Activated CD8-positive, alpha-beta T cell treated with anti-CD3 and anti-CD28 coated beads for 36 hours (primary cell): ENCODE measurements at places on chromosomes 2 and 18. TPM values are rescaled to one million over a fixed set of nuclear protein-coding genes. Genes with fewer than 3 reads are reported as not detected.
A peak's percentile ranks its signal among the peaks of the same experiment; 100 is the strongest.

- H3K4me3 ChIP-seq: peak overlapping the region; percentile 84
- peak; percentile 80 for DNase-seq
- H3K27ac ChIP-seq: peak overlapping the region; percentile 88
- no peaks in the 10 kb centered on the region for H3K27me3 ChIP-seq
- peaks cover 39% of the 10 kb centered on the region for H3K4me1 ChIP-seq
Observed at GRCh38 chr2:37672104-37672869, 845 bp upstream of the CDC42EP3 start.

DNA sequence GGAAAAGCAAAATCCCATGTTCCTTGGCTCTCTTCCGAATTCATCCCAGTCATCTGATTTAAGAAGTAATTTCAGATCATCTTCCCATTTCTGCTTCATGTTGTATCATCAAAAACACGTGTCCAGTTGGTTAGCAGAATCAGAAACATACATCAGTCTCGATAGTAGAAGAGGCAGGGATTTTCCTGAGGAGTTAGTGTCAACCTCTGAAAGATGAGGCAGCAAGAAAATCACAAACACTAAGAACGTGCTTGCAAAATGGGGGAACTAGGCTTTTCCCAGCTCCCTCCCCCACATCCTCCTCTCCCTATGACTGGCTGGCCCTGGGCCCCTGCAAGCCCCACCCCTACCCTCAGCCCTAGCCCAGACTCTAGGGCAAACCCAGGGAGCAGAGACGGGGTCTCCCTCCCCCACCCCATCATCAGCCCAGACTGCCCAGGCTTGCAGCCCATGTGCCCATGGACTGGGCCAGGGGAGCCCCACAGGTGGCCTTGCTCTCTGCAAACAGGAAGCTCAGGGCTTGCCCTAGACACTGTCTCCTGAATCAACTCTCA is 161.0 kb upstream of the ID2 start:
- H3K27ac ChIP-seq: peak overlapping the region; percentile 13
- peak; percentile 35 for DNase-seq
- peaks cover 1% of the 10 kb centered on the region for H3K36me3 ChIP-seq

DNA sequence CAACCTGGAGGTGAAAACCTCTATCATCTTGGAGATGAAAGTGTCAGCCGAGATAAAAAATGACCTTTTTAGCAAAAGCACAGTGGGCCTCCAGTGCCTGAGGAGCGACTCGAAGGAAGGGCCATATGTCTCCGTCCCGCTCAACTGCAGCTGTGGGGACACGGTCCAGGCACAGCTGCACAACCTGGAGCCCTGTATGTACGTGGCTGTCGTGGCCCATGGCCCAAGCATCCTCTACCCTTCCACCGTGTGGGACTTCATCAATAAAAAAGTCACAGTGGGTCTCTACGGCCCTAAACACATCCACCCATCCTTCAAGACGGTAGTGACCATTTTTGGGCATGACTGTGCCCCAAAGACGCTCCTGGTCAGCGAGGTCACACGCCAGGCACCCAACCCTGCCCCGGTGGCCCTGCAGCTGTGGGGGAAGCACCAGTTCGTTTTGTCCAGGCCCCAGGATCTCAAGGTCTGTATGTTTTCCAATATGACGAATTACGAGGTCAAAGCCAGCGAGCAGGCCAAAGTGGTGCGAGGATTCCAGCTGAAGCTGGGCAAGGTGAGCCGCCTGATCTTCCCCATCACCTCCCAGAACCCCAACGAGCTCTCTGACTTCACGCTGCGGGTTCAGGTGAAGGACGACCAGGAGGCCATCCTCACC is 90.2 kb downstream of the SH3BP4 start:
- no peaks in the 10 kb centered on the region for H3K36me3 ChIP-seq
- H3K4me3 ChIP-seq: no peak overlapping the region
- peaks cover 3% of the 10 kb centered on the region for H3K27me3 ChIP-seq

- no peak for DNase-seq
- no peak overlapping the region for H3K4me3 ChIP-seq
- no peak overlapping the region for H3K27ac ChIP-seq
- H3K27me3 ChIP-seq: no peaks in the 10 kb centered on the region
- no peaks in the 10 kb centered on the region for H3K36me3 ChIP-seq
Observed at GRCh38 chr2:225806105-225806504, 406.6 kb downstream of the NYAP2 start.

GRCh38 chr2:230928701-230929380 is 3.8 kb upstream of the GPR55 start:
- H3K27me3 ChIP-seq: peaks cover 2% of the 10 kb centered on the region
- peaks cover 56% of the 10 kb centered on the region for H3K4me1 ChIP-seq
- peak; percentile 0 for DNase-seq
- H3K4me3 ChIP-seq: no peak overlapping the region

DNA sequence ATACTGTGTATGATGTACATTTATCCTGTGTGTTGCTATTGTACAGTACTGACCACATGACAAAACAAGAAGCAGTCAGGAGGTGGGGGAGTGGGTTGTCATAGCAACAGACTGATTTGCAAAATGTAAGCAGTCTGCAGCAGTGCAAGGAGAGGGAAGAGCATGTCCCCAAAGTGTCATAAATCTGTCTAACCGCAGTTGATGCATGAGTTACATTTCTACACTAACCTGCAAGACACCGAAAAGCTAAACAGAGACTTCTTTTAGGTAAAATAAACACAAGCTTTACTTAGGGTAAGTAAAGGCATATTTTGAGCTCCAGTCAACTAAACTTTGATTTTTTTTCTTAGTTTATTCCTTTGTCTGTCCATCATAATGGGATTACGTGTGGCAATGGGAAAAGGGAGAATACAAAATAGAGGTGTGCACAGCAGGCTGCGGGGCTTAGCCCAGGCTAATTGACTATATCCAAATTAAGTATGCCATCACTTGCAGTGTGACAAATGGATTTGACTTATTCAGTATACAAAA is 134.5 kb downstream of the MEIS1 start:
- H3K4me1 ChIP-seq: no peaks in the 10 kb centered on the region
- H3K4me3 ChIP-seq: no peak overlapping the region
- H3K36me3 ChIP-seq: no peaks in the 10 kb centered on the region
- H3K27ac ChIP-seq: no peak overlapping the region

DNA sequence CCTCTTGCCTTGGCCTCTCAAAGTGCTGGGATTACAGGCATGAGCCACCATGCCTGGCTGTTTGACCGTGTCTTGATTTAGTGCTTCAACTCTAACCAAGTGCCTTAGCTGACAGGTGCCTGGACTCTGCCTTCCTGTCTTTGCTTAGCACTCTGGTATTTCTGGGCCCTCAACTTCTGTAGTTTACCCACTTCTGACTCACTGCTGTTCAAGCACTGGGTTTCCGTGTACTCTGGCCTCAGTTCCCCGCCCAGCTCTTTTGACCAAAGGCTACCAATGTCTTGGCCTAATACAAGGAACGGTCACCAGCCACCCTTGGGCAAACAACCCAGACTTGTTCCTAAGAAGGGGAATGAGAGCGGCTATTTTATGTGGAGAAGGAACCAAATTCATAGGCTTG is 35.7 kb upstream of the CABLES1 start:
- H3K4me1 ChIP-seq: no peaks in the 10 kb centered on the region
- H3K4me3 ChIP-seq: no peak overlapping the region
- H3K27ac ChIP-seq: no peak overlapping the region
- H3K36me3 ChIP-seq: no peaks in the 10 kb centered on the region

Gene AKAIN1
- not detected for total RNA-seq

Gene PSMA8
- 1.3 TPM for total RNA-seq

Gene PHLPP1
- 8.2 TPM for total RNA-seq

Gene CHMP1B
- 24.8 TPM for total RNA-seq

Gene UGT1A5
- not detected for total RNA-seq

Gene CCDC148
- total RNA-seq: not detected
